ENCODE measurements at places on chromosomes 3 and 15.

GRCh38 chr15:58171476-58172061 lies 33.4 kb downstream of the AQP9 start:
- no peaks in the 10 kb centered on the region for H3K4me1 ChIP-seq
- DNase-seq: no peak
- H3K27me3 ChIP-seq: peaks cover 28% of the 10 kb centered on the region
- H3K36me3 ChIP-seq: no peaks in the 10 kb centered on the region
- no peak overlapping the region for H3K27ac ChIP-seq

GRCh38 chr3:194056731-194057415 lies 79.1 kb upstream of the HES1 start:
- H3K27ac ChIP-seq: no peak overlapping the region
- H3K27me3 ChIP-seq: peaks cover 10% of the 10 kb centered on the region
- no peaks in the 10 kb centered on the region for H3K36me3 ChIP-seq
- peaks cover 11% of the 10 kb centered on the region for H3K4me1 ChIP-seq

DNA sequence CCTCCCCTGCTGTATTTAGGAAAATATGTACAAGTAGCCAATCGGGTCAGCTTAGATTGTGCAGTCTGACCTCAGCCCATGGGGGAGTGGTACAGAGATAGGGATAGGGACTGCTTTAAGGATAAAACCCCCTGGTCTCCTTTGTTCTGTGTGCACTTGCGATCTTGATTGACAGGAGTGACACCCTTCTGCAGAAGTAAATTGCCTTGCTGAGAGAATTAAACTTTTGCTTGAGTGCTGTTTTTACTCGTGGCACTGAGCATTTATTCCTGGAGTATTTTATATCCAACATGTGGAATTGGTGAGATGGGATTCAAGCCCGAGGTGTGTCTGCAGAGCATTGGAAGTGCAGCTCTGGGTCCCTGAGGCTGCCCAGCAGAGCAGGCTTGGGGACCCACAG lies 23.9 kb upstream of the RPL32 start:
- no peaks in the 10 kb centered on the region for H3K36me3 ChIP-seq
- no peak overlapping the region for H3K4me3 ChIP-seq
- no peak overlapping the region for H3K27ac ChIP-seq

DNA sequence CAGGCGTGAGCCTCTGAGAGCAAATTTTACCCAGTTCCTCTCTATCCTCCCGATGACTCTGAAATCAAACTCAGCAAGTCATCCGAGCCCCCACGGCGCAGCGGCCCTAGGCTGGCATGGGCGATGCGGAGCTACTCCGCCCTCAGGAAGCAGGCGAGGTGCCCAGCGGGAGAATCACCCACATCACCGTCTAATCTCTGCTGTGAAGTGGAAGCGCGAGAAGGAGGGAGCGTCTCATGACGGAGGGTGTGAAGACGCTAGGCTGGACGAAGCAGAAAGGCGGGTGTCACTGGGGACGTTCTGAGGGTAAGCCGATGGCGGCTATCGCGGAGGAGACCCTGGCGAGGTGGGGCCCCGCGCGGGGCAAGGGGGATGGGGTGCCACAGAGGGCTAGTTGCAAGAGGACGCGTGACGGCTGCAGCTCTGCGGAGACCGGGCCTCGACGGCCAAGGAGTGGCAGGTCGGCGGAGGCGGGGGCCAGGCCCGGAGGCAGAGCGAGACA lies 9.1 kb upstream of the GNAI2 start:
- peaks cover 2% of the 10 kb centered on the region for H3K36me3 ChIP-seq
- H3K27me3 ChIP-seq: peaks cover 15% of the 10 kb centered on the region
- peak overlapping the region; percentile 95 for H3K27ac ChIP-seq
- DNase-seq: peak; percentile 83
- H3K4me1 ChIP-seq: peaks cover 30% of the 10 kb centered on the region

DNA sequence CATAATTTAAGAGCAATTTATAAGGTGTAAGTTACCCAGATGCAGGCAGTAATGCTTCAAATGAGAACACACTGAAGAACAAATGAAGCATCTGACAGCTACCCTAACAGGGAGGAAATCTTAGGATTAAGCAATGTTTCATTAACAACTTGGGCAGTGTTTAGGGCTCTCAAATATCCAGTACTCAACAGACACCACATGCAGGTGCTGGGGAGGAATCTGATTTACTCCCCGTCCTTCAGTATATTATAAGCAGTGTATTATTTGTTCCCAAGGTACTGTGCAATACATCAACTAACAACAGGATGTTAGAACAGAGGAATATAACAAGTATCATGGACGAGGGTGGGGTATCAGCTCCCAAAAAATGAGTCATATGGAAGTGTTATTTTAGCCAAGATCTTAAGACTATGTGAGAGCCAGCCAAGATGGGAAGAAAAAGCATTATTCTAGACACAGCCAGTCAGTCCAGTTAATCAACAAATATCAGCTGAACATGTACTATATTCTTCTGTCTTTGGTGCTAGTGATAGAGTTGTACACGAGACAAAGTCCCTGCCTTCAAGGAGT lies 20.4 kb downstream of the BTBD1 start:
- peaks cover 12% of the 10 kb centered on the region for H3K4me1 ChIP-seq
- no peak overlapping the region for H3K27ac ChIP-seq
- peak; percentile 19 for DNase-seq
- peaks cover 62% of the 10 kb centered on the region for H3K36me3 ChIP-seq
- H3K4me3 ChIP-seq: no peak overlapping the region

- no peak overlapping the region for H3K27ac ChIP-seq
- H3K36me3 ChIP-seq: no peaks in the 10 kb centered on the region
- H3K27me3 ChIP-seq: no peaks in the 10 kb centered on the region
- no peak for DNase-seq
- no peak overlapping the region for H3K4me3 ChIP-seq
- H3K4me1 ChIP-seq: no peaks in the 10 kb centered on the region
Observed at GRCh38 chr3:4006288-4006687, 207.1 kb downstream of the LRRN1 start.

GRCh38 chr3:107798381-107798780 lies 275.6 kb downstream of the BBX start:
- H3K36me3 ChIP-seq: peaks cover 24% of the 10 kb centered on the region
- H3K4me1 ChIP-seq: peaks cover 2% of the 10 kb centered on the region
- no peak overlapping the region for H3K27ac ChIP-seq
- no peaks in the 10 kb centered on the region for H3K27me3 ChIP-seq
- DNase-seq: no peak
- no peak overlapping the region for H3K4me3 ChIP-seq

DNA sequence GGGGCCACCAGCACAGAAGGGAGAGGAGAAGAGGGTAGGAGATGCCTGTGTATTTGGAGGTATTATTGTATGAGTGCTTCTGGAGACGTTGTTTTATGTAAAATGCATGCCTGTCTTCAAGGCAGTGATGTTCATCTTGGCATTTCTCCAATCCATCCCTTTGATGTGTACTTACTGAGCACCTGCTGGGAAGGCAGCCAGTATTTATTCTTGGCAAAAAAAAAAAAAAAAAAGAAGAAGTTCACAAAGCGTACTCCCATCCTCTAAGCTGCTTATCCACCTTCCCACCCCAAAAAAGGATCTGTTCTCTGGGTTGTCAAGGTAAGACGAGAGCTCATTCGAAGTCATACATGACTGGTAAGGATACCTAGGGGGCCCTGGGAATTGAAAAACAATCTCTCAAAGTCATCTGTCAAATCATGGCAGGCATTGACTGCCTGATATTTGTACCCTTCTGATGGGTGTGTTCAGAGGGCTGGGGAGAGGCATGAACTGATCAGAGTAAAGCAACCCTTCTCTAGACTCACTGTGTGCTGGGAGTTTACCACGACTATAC lies 30.0 kb upstream of the SLC6A1 start:
- H3K4me3 ChIP-seq: no peak overlapping the region
- H3K36me3 ChIP-seq: no peaks in the 10 kb centered on the region

GRCh38 chr3:187132666-187133065 lies 6.6 kb downstream of the RPL39L start:
- peaks cover 44% of the 10 kb centered on the region for H3K4me1 ChIP-seq
- H3K36me3 ChIP-seq: peaks cover 57% of the 10 kb centered on the region
- H3K27ac ChIP-seq: peak overlapping the region; percentile 8
- DNase-seq: no peak

- no peak overlapping the region for H3K27ac ChIP-seq
- H3K4me1 ChIP-seq: no peaks in the 10 kb centered on the region
- H3K36me3 ChIP-seq: no peaks in the 10 kb centered on the region
- DNase-seq: no peak
- H3K27me3 ChIP-seq: no peaks in the 10 kb centered on the region
Observed at GRCh38 chr3:148333091-148333490, 364.6 kb upstream of the AGTR1 start.

- no peak overlapping the region for H3K27ac ChIP-seq
- peaks cover 6% of the 10 kb centered on the region for H3K36me3 ChIP-seq
- DNase-seq: no peak
Observed at GRCh38 chr15:85788771-85789495, 5.8 kb downstream of the KLHL25 start.

DNA sequence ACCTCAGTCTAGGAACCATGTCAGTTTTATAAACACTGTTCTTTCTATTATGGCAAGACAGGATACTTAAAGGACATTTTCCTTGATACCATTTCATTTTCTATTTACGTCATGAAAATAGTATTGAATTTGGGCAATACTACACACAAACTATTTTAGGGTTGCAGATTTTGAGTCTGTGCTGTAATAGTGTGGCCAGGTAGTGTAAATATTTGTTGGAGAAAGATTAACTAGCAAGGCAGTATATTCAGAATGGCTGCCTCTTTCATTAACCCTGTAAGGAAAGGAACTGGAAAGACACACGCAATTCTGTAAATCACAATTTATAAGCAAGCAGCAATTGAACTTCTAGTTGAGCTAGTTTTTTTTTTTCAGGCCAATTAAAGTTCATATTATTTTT lies 2.0 kb downstream of the CTXND1 start:
- peaks cover 62% of the 10 kb centered on the region for H3K27me3 ChIP-seq
- H3K27ac ChIP-seq: no peak overlapping the region
- H3K36me3 ChIP-seq: no peaks in the 10 kb centered on the region
- H3K4me3 ChIP-seq: no peak overlapping the region

- peak overlapping the region; percentile 94 for H3K4me3 ChIP-seq
- peaks cover 40% of the 10 kb centered on the region for H3K36me3 ChIP-seq
- peaks cover 60% of the 10 kb centered on the region for H3K4me1 ChIP-seq
- peak overlapping the region; percentile 95 for H3K27ac ChIP-seq
- peak; percentile 90 for DNase-seq
- H3K27me3 ChIP-seq: peaks cover 2% of the 10 kb centered on the region
Observed at GRCh38 chr3:49411535-49411967, 225 bp downstream of the RHOA start.

- no peak overlapping the region for H3K4me3 ChIP-seq
- peaks cover 2% of the 10 kb centered on the region for H3K27me3 ChIP-seq
- no peaks in the 10 kb centered on the region for H3K4me1 ChIP-seq
- no peak for DNase-seq
- no peaks in the 10 kb centered on the region for H3K36me3 ChIP-seq
Observed at GRCh38 chr3:177440456-177441104, 243.3 kb upstream of the TBL1XR1 start.

- peak overlapping the region; percentile 91 for H3K27ac ChIP-seq
- peaks cover 12% of the 10 kb centered on the region for H3K36me3 ChIP-seq
- peaks cover 8% of the 10 kb centered on the region for H3K27me3 ChIP-seq
- peak; percentile 76 for DNase-seq
Observed at GRCh38 chr3:169811631-169812331, 889 bp upstream of the LRRIQ4 start.

DNA sequence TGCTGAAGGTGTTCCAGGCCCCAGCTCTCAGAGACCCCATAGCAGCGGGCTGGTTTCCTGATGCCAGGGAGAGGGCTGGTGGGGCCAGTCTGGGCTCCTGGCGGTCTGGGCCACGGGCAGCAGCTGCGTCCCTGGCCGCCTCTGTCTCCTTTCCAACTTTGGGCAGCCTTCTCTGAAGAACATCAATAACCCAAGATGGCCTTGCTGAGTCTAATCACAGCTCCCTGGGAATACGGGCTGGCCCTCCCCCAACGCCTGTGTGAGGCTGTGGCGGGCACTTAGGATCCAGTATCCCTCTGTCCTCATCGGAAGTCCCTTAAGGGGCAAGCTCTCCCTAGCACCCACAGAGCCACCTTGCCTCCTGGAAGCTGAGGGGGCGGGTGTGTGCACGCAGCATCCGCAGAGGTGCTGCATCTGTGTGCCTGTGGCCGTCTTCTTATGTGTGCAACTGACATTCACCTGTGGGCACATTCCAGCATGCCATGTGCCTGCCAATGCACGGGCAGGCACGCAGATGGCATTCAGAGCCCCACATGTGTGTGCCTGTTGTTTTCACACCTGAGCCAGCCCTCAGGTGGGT lies 2.1 kb downstream of the ATP2B2 start:
- no peak for DNase-seq
- no peak overlapping the region for H3K4me3 ChIP-seq
- H3K27ac ChIP-seq: no peak overlapping the region
- H3K27me3 ChIP-seq: peaks cover 13% of the 10 kb centered on the region

GRCh38 chr3:155022896-155023295 lies 57.2 kb upstream of the MME start:
- no peaks in the 10 kb centered on the region for H3K4me1 ChIP-seq
- H3K4me3 ChIP-seq: no peak overlapping the region
- no peak overlapping the region for H3K27ac ChIP-seq
- no peaks in the 10 kb centered on the region for H3K27me3 ChIP-seq
- DNase-seq: no peak

DNA sequence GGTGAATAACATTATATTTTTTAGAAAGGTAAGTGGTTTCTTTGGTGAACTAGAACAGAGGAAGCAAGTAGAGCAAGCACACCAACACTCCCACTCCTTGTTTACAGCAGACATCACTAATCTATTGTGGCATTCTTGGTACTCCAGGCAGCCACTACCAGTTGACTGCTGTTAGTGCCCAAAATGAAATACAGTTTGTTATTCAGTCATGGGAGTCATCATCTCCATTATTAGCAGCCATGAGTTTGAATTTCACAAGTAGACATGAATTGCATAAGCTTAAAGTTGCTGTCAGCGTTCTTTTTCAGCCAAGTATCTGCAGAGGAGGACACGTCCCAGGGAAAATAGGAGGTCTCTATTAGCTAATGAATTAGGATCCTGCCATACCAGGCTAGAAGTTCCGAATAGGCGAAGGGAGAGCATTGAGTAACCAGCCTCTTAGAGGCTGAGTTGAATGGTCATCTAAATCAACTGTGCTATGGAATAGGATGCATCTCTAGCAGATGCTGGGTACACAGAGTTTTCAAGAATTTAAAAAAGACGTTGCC lies 252.7 kb upstream of the ICE2 start:
- peak overlapping the region; percentile 27 for H3K27ac ChIP-seq
- H3K36me3 ChIP-seq: peaks cover 25% of the 10 kb centered on the region
- no peak overlapping the region for H3K4me3 ChIP-seq
- H3K27me3 ChIP-seq: no peaks in the 10 kb centered on the region
- peaks cover 39% of the 10 kb centered on the region for H3K4me1 ChIP-seq
- no peak for DNase-seq

GRCh38 chr15:64857421-64857820 lies 15.7 kb downstream of the PLEKHO2 start:
- peaks cover 47% of the 10 kb centered on the region for H3K36me3 ChIP-seq
- H3K4me3 ChIP-seq: no peak overlapping the region
- DNase-seq: no peak
- H3K4me1 ChIP-seq: peaks cover 31% of the 10 kb centered on the region

DNA sequence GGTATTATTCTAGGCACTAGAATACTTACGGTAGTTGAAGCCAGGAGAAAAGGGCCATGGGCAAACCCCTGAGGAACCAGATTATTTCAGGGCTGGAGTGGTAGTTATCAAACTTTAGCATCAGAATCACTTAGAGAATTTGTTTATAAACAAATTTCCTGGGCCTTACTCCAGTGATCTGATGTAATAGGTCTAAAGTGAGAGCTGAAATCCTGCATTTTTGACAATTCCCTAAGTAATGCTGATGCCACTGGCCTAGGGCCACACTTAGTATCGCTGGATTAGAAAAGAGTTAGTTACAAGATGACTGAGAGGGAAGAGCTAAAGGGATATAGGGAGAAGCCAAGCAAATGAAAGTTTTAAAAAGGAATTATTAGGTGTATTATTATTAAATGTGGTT lies 412.5 kb upstream of the THRB start:
- no peaks in the 10 kb centered on the region for H3K4me1 ChIP-seq
- no peaks in the 10 kb centered on the region for H3K27me3 ChIP-seq
- H3K36me3 ChIP-seq: no peaks in the 10 kb centered on the region
- no peak for DNase-seq
- H3K4me3 ChIP-seq: no peak overlapping the region
